ENCODE measurements at places on chromosomes 5 and 9.

DNA sequence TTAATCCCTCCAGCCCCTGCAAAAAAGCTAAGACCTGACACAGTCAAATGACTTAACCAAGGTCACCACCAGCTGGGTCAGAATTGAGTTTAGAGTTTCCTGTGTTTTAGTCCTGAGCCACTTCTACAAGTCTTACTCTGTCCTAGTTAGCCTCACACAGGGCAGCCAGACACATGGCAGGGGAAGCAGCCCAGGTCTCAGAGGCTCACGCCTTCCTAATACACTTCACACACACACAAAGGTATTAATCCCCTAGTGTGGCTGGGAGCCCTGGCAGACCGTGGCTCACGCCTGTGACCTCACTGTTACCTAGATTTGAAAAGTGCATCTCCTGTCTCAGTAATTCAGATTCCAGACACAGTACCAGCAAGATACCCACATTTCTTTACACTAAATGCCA lies 77.4 kb upstream of the WWC1 start:
- no peak for DNase-seq

- DNase-seq = no peak
Observed at GRCh38 chr9:137262909-137263285, 7.8 kb downstream of the NELFB start.

- no peak for DNase-seq
Observed at GRCh38 chr5:158135682-158136179, 276.8 kb upstream of the CLINT1 start.

GRCh38 chr5:133680830-133681565 lies 68.7 kb upstream of the FSTL4 start:
- DNase-seq = no peak

- DNase-seq = no peak
Observed at GRCh38 chr5:168177831-168178450, 113.5 kb upstream of the WWC1 start.

GRCh38 chr9:97766092-97766491 lies 69.0 kb upstream of the XPA start:
- DNase-seq = no peak
